ENCODE measurements at places on chromosomes 5 and 9.

- no peak for DNase-seq
Observed at GRCh38 chr9:133770076-133770777, 32.1 kb upstream of the SARDH start.

- DNase-seq, result no peak
Observed at GRCh38 chr9:95516734-95517558, at the start of gene PTCH1. Gene PTCH1, minus strand, starts transcription at chr9:95516971.

GRCh38 chr9:127720031-127720864 lies 4.4 kb downstream of the TTC16 start:
- DNase-seq, result no peak

- no peak for DNase-seq
Observed at GRCh38 chr5:7941692-7942091, 72.7 kb downstream of the MTRR start.

DNA sequence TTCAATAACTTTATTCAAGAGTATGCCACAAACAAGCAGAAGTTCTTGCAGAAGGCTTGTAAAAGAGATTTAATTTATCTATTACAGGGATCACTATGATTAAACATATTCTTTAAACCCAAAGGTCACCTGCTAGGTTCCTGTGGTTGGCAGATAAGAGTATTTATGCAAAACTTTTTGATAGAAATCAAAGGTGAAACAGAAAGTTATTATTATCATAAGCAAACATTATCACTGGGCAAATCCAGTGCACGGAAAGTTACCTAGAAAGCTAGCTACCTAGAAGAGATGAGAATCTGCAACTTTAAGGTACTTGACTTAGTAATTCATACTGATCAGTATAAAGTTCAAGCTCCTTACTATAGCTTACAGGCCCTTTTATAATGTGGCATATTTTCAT lies 3.2 kb downstream of the STARD4 start:
- DNase-seq, result no peak
